ENCODE measurements at places on chromosomes 13 and 19.

- no peak for DNase-seq
These were observed 53.1 kb downstream of the ATP7B start for GRCh38 chr13:51958217-51958547.

GRCh38 chr13:37914781-37915391 lies 45.3 kb upstream of the TRPC4 start:
- no peak for DNase-seq

- DNase-seq, result no peak
These were observed 367.4 kb downstream of the SPRY2 start for GRCh38 chr13:79973533-79973963.

GRCh38 chr13:72221276-72221962 lies 354.4 kb upstream of the DACH1 start:
- no peak for DNase-seq

DNA sequence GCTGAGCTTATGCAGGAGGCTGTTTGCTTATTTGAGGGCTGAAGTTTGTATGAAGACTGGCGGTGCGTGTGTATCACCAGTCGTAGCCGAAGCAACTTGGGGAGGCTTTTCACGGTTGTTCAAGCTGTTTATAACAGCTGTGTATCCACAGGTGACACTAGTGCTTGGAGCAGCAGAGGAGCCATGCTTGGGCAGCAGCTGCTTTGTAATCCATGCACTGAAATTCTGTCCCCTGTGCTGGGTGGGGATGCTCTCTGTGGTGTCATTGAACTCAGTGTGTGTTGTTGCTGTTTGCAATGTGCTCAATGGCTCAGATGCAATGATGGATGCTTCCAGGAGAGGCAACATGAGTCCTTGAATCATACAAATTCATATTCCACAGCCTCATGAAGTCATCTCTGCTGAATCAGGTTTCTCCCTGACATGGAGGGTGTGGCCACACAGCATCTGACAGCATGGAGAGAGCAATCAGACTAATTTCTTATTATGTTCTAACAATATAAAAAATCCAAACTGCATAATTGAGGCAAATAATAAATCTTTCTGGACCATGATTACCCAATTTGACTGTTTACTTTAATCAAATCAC lies 18.8 kb upstream of the GTF3A start:
- DNase-seq, result no peak

GRCh38 chr13:100214886-100215285 lies 126.0 kb downstream of the PCCA start:
- DNase-seq, result no peak

DNA sequence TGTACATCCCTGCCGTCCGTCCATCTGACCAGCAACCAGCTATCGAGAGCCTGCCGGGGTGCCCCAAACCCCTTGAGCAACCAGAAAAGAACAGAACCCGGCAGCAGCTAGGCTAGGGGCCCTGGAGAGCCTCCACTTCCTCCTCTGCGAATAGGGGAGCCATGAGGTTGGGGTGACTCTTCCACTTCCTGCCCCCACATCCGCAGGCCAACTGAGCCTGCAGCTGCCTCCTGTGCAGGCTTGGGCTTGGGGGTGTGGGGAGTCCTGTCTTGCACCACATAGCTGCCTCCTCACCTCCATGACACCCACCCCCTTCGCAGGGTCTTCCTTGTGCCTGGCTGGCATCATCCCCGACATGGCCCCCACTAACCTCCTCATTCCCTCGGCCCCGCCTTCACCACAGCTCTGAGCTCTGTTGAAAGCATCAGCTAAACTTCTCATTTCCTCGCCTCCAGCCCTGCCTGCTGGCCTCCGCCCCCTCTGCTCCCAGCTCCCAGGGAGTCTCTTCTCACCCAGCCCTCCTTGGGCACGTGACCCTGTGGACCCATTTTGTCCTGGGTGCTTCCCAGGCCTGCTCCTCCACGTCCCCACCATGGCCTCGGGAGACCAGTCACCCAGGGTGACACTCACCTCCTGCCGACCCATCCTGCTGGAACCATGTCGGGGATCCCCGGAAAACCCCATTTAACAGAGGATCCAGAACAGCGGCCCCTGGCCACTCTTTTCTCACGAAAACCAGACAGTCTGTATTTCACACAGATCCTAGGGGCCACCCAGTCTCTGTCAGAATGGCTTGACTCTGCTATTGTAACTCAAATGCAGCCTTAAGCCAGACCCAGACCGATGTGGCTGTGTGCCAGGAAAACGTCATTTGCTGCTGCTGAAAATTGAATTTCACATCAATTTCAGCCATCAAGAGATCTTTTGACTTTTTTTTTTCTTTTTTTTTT lies 50.4 kb downstream of the MYO9B start:
- peak; percentile 42 for DNase-seq

DNA sequence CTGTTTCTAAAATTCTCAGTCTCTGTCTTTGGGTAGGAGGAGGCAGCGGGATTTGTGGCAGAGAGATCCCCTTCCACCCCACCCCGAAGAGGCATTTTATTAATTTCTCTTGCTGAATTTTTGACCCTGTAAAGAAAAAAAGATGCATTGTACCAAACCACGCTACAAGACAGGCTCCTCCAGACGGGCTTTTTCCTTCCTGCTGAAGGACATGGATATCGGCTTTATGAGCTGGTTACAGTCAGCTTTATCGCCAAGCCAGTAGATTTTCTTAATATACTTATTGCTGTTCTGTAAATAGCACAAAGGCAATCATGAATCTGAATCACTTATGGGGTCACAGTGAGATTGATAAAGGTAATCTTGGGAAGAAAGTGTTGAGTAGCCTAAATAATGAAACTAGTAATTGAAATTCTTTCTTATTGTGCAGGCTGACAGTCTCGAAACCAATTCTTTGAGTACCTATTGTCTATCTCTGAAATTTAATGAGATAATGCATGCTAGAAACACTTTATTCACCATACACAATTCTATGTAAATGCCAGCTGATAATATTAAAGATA lies 24.5 kb downstream of the MBNL2 start:
- DNase-seq, result no peak

DNA sequence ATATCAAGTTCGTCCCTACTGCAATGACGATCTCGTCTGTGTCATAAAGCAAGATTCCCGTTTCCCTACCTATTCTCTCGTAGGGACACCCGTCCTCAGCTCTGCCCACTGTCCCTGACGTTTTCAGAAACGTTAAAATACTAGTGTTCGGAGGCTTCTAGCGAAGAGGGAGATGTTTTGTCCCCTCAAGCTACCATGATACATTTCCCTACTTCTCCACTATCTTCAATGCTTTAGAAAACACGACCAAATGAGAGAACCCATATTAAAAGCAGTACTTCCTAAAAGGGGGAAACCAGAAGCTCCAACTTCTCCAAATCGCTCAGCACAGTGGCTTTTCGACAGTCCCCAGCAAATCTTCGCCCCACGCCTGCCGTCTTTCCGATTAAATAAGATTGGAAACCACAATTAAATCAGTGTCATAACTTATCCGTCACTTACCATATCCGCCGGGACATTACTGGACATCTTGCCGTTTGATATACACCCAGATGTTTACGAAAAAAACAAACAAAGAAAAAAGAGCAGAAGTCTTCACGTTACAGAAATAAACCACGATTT lies 1.3 kb downstream of the UBL3 start:
- DNase-seq, result no peak
